ENCODE measurements at places on chromosomes 4 and X.

- DNase-seq, result no peak
Measured at GRCh38 chrX:54818221-54818620, 10.7 kb downstream of the MAGED2 start.

- no peak for DNase-seq
Measured at GRCh38 chr4:140243278-140243753, 89.3 kb upstream of the MAML3 start.

- DNase-seq, result no peak
Measured at GRCh38 chr4:109749388-109750082, 19.7 kb upstream of the PLA2G12A start.

- no peak for DNase-seq
Measured at GRCh38 chrX:39900777-39901170, 197.0 kb downstream of the BCOR start.
